ENCODE measurements at places on chromosomes 16 and 17.

DNA sequence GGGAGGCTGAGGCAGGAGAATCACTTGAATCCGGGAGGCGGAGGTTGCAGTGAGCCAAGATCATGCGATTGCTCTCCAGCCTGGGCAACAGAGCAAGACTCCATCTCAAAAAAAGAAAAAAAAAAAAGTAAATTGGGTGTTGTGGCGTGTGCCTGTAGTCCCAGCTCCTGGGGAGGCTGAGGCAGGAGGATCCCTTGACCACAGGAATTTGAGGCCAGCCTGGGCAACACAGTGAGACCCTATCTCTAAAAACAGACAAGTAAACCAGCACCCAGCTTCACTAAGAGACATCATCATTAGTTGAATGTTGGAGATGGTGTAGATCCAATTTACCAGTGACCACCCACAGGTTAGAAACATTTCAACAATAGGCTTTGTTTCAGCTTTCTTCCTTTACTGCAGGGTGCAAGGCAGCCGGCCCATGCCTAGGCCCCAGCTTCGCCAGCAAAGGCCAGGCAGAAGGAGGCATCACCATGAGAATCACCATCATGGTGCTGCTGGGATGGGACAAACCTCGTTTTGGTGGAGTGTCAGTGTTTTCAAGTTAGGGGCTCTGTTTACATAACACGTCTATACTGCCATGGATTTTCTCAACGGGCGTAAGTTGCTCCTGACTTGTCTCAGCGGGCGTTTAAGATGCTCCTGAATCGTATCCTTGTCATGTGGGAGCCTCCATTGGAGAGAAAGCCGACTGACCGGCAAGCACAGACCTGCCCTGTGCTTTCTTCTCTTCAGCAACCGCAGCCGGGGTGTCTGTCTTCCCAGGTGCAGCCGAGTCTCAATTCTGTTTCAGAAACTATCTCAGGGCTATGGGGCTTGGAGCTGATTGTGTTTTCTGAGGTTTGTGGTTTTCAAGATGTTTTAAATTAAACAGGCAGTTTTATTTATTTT, 7.3 kb downstream of the TCF25 start:
- DNase-seq, result no peak

DNA sequence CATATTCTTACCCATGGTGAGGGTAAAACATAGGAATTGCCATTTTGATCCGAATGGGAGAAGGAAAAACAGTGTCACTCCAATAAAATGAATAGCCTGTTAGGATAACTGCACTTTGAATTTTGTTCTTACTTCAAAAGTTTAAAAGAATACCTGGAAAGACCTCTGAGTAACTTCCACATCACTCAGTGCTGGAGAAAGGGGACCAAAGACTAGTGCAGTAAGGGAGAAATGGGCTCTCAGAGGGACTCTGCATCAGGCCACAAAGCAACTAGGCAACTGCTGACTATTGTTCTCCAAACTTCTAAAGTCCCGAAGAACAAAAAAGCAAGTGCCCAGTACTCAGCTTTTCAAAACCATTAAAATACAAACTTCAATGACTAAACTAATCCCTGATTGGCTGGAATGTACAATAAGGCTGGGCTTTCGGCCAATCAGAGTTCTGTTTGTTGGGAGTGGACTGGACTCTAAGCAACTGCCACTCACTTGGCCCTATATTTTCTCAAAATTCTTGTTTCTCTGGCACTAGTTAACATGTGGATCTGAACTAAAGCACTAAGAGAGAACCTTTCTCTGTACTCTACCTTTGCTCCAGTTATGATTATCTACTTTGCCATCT, 6.2 kb downstream of the DNAJC7 start:
- no peak for DNase-seq

DNA sequence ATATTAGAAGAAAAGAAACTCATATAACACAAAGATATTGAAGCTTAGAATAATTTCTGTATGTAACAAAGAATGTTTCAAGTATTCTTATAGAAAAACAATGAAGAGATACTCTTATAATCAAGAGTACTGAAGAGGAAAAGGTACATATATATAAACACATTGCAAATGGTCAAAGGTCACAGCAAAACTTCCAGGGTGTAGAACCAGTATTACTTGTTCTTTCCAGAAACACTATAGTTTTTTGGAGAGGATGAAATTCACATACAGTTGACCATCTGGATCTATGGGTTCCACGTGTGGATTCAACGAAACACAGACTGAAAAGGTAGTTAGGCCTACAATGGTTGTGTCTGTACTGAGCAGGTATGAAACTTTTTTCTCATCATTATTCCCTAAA, 22.6 kb downstream of the PRPSAP1 start:
- DNase-seq, result no peak

- DNase-seq, result no peak
Measured at GRCh38 chr17:82950525-82951102, 110.8 kb upstream of the ZNF750 start.

GRCh38 chr16:73951481-73951880, 345.1 kb upstream of the PSMD7 start:
- peak; percentile 32 for DNase-seq

DNA sequence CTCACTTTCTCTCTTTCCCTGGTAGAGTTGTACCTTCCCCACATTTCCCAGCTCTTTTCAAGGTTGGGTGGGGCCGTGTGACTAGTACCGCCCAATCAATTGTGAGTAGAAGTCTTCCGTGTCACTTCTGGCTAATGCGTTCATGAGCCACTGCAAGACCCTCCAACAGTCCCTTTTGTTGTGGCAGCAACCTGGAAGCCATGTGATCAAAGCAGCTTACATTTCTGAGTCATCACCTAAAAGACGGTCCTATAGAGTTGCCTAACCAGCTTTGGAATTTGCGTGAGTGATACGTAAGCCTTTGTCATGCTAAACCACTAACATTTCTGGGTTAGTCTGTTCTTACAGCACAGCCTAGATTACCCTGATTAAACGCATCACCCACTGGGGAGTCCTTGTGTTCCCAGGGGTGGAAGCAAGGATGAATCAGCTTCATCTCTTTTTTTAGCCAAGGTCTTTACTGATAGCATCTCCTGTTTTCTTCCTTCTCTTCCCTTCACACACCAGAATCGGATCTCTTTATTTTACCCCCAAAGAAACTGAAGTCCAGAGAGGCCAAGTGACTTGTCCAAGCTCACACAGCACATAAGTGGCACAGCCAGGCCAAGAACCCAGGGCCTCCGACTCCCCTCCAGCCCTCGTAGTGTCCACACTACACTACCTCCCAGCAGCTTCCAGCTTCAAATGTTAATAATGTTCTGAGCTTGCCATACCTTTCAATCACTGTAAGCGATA, 366.3 kb upstream of the XYLT1 start:
- peak; percentile 2 for DNase-seq

- peak; percentile 63 for DNase-seq
Measured at GRCh38 chr16:55480228-55480655, 1.2 kb downstream of the MMP2 start.

DNA sequence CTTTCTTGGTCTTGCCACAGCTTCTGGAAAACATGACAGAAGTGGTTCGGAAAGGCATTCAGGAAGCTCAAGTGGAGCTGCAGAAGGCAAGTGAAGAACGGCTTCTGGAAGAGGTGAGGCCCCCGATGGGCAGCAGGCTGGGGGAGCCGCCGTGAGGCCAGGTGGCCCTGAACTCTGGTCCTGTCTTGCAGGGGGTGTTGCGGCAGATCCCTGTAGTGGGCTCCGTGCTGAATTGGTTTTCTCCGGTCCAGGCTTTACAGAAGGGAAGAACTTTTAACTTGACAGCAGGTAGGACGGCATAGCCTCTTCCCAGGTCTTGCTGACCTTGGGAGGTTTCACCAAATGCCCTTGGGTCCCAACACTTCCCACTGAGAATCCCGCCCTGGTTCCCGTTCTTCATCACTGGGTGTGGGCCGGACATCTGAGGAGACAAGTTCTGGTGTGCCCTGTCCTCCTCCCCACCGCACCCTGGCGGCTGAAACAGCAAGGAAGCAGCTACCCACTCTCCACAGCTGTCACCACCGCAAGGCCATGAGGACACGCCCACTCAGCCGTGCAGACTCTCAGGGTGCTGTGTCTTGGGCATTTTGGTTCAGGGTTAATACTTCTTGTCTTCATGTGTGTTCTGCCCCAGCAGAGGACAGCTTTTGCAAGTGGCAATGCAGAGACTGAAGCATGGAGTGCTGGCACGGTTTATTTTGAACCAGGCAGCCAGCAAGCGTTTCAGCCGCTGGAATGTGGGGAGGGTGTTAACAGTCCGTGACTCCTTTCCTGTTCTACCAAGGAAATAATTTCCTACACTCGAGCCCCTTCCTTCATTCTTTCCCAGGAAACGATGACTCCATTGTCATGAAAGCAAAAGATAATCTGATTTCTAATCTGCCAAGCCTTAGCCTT, 21.4 kb downstream of the NTAN1 start:
- no peak for DNase-seq

DNA sequence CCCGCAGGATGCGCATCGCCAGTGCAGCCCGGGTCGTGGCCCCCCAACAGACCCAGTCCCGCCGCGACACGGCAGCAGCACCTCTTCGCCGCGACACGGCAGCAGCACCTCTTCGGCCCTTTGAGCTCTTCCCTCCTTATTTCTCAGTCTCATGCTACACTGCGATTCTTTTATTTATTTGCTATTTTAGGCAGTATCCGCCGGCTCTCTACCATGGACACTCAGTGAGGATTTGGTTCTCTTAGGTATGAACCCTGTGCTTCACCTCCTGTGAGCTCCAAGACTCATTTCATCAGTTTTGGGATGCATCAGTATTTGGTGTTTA, 8.3 kb upstream of the MAP2K3 start:
- no peak for DNase-seq

DNA sequence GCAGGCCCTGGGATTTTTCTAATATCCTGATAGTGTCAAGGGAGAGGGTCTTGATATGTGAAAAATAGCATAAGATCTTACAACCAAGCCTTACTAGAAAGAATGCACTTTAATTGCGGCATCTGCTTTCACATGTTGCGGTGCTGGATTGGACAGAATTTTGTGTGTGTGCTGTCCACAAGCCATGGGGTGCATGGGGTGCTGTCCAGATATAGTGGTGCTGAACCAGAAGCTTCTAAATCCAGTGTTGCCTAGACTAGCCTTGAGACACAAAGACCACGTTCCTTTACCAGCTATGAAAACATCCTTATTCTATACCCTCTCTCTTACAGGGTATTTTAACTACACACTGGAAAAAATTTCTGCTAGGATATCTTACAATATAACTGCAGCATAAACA, 244.0 kb downstream of the TMEM114 start:
- no peak for DNase-seq

DNA sequence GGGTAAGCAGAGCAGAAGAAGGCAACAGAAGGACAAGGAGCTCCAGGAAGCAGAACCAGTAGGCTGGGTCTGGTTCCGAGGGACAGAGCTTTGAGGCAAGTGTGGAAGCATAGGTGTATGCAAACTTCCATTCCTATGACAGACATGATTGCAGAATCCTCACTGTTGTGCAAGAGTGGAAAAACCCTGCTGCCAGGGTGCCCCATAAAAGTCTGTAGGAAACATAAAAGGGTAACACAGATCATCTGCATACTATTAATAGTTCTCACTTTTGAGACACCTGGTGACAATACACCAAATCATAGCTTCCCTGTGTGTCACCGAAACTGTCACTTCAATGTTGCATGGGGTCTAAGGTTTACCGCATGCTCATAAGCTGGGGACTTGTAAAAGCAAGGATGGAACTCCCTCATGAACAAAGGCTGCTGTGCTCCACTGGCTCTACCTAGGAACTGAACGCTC, 39.7 kb downstream of the ARHGAP17 start:
- no peak for DNase-seq

DNA sequence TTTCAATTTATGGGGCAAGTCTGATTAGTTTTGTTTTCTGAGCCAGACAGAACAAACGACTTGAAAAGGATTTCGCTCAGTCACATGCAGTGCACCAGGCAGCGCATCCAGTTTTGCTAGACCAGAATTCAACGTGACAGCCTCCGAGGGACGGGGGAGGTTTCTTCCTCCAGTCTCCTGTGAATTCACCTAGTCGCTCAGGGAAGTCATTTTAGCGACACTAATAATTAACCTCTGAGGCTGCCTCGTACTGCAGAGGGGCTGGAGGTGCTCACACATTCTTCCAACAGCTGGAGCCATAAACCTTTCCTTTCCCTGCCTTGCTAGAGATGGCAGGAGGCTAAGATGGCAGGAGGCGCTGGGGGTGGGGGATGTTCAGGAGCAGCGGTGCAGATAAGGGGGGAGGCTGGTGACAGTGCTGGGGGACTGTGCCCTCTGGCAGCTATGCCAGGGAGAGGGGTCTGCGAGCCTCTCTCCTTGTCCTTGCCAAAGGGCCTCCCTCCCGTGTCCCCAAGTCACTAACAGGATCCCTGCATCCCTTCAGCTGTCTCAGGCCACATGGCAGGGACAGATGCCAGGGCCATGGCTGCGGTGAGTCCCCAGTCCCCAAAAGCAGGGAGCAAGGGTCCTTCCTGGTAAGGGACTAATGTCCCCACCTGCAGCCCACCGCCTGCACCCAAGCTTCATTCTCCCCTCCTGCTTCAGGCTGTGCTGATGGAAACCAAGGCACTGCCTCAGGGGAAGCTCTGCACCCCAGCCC, 24.0 kb downstream of the MXRA7 start:
- DNase-seq, result no peak

DNA sequence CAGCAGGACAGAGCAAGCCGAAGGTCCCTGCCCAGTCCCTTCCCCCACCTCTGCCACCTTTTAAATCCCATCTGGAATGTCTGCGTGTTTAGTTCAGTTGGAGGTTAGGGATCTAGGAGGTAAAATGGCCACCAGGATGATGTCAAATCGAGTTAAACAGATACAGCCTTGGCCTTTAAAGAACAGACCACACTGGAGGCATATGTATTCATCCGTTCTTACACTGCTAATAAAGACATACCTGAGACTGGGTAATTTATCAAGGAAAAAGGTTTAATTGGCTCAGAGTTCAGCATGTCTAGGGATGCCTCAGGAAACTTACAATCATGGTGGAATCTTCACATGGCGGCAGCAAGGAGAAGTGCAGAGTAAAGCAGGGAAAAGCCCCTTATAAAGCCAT, 167.8 kb upstream of the CACNG5 start:
- no peak for DNase-seq

DNA sequence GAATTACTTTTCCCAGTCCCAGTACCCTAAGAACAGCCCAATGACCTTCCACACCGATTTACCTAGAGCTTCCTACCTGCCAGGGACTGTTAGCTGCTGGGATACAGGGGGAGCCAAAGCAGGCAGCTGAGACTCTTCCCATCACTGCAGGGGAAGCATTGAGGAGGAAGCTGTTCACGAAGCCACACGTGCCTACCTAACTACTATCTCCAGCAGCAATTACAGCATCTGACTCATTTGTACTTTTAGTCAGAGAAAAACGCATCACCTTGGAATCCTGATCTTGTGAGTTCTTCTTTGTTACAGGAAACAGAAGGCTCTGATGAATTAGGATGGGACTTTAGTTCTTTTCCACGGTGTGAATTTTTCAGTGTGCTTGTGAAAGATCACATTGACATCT, 113.7 kb upstream of the DHX40 start:
- DNase-seq, result no peak
